ENCODE measurements at places on chromosomes 6 and 20. TPM values are rescaled to one million over a fixed set of nuclear protein-coding genes. Genes with fewer than 3 reads are reported as not detected.

CDH4 gene
- not detected for total RNA-seq

OR12D2 gene
- not detected for total RNA-seq

EFCAB8 gene
- 1.2 TPM for total RNA-seq

TRIM40 gene
- total RNA-seq, result not detected

SLC23A2 gene
- total RNA-seq, result 18.1 TPM

ALDH8A1 gene
- 0.89 TPM for total RNA-seq

MYB gene
- total RNA-seq, result 12.6 TPM

RGS17 gene
- total RNA-seq, result not detected

DLGAP4 gene
- total RNA-seq, result 29.5 TPM

FAM209B gene
- total RNA-seq, result 0.89 TPM

LY6G6D gene
- total RNA-seq, result not detected

TMEM200A gene
- 3.1 TPM for total RNA-seq

TFAP2B gene
- total RNA-seq, result not detected

IRF4 gene
- total RNA-seq, result 126 TPM

GLP1R gene
- total RNA-seq, result not detected

BMP5 gene
- not detected for total RNA-seq

RBCK1 gene
- 155 TPM for total RNA-seq

NKX2-4 gene
- total RNA-seq, result not detected

CGAS gene
- 27.9 TPM for total RNA-seq

THBS2 gene
- total RNA-seq, result not detected

CLPSL2 gene
- total RNA-seq, result not detected

IRAK1BP1 gene
- total RNA-seq, result 2.7 TPM

NKAIN4 gene
- total RNA-seq, result not detected

OVOL2 gene
- total RNA-seq, result not detected

KCNK15 gene
- not detected for total RNA-seq

MTFR2 gene
- total RNA-seq, result 23.9 TPM
